CD4-positive, alpha-beta T cell treated with Interleukin-4 for 1 hour (primary cell): ENCODE measurements at places on chromosomes 4 and X.
A peak's percentile ranks its signal among the peaks of the same experiment; 100 is the strongest.

DNA sequence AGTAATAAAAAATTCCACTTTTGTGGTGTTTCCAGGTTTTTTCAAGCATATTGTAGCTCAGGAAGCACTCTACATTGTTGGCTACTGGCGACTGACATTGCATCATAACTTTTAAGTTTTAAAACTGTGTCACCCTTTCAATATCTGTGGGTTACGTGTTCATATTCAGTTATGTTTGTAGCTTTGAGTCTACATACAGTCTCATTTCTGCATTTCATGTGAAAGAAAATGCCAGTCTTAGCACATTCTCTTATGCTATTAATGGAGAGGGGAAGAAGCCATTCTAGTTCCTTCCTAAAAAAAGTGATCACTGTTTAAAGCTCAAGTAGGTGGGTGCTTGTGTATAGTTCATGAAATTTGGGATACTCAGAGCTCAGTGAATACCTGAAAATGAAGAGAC lies 38.1 kb downstream of the DIAPH2 start:
- no peak for DNase-seq

DNA sequence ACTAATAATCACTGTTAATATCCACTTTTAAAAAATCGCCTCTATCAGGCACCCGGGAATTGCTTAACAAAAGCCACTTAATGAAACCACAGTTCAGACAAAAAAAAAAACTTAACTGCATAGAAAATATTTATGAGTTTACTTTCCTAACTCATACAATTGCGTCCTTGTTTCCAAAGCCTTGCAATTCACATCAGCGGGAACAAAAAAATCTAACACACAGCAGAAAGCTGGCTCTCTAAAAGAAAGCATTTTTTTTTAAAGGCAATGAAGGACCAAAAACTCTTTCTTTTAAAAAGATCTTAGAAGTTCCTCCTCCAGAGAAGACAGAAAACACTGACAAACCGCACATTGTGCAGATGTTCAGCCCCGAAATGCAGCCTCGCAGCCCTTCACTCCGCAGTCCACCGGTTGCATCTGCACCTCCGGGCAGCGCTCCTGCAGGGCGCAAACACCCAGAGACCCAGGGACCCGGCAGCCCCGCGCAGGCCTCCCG lies 812 bp downstream of the FAT1 start:
- DNase-seq = no peak

DNA sequence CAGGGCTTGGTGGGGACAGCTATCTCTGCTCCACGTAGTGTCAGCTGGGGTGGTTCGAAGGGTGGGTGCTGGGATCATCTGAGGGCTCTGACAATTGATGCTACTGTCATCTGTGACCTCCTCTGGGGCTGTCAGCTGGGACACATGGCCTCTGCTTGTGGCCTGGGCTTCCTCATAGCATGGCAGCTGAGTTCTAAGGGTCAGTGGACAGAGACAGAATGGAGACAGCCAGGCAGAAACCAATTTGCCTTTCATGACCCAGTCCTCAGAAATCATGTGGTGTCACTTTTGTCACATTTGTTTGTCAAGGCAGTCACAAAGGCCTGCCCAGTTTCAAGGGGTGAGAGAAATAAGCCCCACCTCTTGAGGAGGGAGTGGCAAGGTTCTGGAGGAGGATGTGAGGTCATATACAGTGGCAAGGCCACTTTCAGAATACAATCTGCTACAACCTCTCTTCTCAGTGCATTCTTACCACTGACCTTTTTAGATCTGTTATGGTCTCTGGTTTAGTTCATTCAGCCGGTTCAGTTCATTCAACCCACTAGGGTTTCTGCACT lies 103.6 kb upstream of the BCOR start:
- peak; percentile 58 for DNase-seq

DNA sequence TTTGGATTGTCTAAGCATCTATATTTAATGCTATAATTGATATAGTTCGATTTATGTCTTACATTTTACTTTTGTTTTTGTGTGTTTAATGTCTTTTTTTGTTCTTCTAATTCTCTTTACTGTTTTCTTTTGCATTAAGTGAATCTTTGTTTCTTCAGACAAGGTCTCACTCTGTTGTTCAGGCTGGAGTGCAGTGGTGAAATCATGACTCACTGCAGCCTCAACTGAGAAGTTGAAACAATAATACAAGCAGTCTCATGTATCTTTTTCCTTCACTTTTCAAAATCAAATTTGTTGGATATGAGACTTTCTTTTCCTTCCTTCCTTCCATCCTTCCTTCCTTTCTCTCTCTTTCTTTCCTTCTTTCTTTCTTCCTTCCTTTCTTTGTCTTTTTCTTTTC lies 1401.6 kb downstream of the ADGRL3 start:
- no peak for DNase-seq

DNA sequence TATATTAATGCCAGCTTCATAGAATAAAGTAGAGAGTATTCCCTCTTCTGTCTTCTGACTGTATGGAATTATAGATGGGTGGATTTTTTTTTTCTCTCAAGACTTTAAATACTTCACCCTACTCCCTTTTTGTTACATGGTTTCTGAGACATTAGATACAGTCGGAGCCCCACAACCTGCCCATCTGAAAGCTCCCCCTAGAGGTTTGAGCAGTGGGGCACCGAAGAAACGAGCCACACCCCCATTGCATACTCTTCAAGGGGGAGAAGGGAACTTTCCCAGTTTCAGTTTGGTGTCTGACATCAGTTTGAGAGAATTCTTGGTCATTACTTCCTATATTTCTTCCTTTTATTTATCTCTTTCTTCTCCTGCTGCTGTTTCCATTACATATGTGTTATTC lies 437.6 kb upstream of the AGA start:
- no peak for DNase-seq

DNA sequence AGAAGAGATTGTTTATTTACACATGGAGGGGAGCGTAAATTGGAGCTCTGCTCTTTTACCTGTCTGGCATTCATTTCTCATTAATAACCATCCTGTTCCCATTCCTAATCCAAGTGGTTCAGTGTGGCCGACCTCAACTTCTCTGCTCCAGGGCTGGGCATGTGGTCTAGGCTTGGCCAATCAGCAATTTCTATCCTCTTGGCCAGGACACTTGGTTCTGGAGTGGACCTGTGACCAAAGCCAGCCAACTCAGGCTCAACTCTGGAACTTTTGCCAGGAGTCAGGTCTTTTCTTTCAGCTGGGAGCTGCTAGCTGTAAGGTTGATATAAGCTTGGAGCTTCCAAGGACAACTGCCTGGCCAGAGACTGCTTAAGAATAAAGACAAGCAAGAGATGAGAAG lies 15.6 kb upstream of the RASL11B start:
- DNase-seq = no peak

DNA sequence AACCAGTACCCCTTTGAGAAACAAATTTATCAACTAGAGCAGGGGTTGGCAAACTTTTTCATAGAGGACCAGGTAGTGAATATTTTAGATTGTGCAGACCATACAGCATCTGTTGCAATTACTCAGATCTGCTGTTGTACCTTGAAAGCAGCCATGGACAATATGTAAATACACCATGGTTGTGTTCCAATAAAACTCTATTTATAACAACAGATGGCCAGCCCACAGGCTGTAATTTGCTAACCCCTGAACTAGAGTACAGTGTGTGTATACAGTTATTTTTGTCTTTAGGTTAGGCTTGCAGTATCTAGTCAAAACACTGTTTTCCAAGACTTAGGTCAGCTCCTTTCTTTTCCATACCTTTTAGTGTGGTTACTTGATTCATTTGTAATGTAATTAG lies 54.4 kb downstream of the PHKA1 start:
- DNase-seq = no peak
